ENCODE measurements at places on chromosomes 6 and 20. TPM values are rescaled to one million over a fixed set of nuclear protein-coding genes. Genes with fewer than 3 reads are reported as not detected.

The RMND1 gene
- 19.7 TPM for total RNA-seq

The GRM4 gene
- total RNA-seq = 0.11 TPM

The PHACTR3 gene
- total RNA-seq = not detected

DNA sequence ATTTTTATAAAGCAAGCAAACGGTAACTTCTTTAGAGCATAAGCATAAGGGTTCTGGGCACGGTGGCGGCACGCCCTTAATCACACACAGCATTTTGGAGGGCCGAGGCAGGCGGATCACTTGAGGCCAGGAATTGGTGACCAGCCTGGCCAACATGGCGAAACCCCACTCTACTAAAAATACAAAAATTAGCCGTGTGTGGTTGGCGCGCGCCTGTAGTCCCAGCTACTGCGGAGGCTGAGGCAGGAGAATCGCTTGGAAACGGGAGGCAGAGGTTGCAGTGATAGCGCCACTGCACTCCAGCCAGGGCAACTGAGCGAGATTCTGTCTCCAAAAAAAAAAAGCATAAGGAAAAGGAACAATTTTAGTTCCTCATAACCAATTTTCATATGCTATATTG, 2.6 kb downstream of the SENP6 start:
- DNase-seq = no peak
- H3K4me1 ChIP-seq = peaks cover 64% of the 10 kb centered on the region
- peak overlapping the region; percentile 95 for H3K27ac ChIP-seq
- H3K36me3 ChIP-seq = peaks cover 23% of the 10 kb centered on the region
- no peaks in the 10 kb centered on the region for H3K27me3 ChIP-seq

DNA sequence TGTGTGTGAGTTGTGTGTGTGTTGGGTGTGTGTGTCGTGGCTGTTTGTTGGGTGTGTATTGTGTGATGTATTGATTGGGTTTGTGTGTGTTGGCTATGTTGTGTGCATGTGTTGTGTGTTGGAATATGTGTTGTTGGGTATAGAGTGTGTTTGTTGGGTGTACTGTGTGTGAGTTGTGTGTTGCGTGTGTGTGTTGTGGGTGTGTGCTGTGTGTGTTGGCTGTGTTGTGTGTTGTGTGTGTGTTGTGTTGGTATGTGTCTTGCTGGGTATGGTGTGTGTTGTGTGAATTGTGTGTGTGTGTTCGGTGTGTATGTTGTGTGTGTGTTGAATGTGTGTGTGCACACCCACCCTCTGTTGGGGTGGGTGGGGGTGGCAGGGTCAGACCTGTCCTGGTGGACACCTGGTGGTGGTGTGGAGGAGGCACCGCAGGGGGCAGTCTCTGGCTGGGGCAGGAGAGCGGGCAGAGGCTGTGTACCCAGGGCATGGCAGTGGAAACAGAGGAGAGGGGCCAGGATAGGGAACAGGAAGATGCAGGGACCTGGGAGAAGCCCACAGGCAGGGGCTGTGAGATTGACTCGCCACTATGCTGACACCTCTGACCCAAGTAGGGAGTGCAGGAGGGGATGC, 25.5 kb upstream of the PXDC1 start:
- no peaks in the 10 kb centered on the region for H3K27me3 ChIP-seq
- DNase-seq = no peak
- H3K27ac ChIP-seq = no peak overlapping the region
- H3K4me3 ChIP-seq = no peak overlapping the region
- H3K4me1 ChIP-seq = no peaks in the 10 kb centered on the region

- DNase-seq = peak; percentile 35
- peak overlapping the region; percentile 93 for H3K4me3 ChIP-seq
- peaks cover 38% of the 10 kb centered on the region for H3K4me1 ChIP-seq
- peaks cover 26% of the 10 kb centered on the region for H3K36me3 ChIP-seq
Observed at GRCh38 chr6:43171707-43172103, 636 bp downstream of the SRF start.
